Stimulated activated CD8-positive, alpha-beta memory T cell treated with anti-CD3 and anti-CD28 coated beads, Interleukin-7, amount 100 ng/mL, for 1 hour (primary cell): ENCODE measurements at places on chromosomes 7 and 10.

GRCh38 chr10:3477683-3478082 is 305.1 kb upstream of the PITRM1 start:
- DNase-seq, result no peak

DNA sequence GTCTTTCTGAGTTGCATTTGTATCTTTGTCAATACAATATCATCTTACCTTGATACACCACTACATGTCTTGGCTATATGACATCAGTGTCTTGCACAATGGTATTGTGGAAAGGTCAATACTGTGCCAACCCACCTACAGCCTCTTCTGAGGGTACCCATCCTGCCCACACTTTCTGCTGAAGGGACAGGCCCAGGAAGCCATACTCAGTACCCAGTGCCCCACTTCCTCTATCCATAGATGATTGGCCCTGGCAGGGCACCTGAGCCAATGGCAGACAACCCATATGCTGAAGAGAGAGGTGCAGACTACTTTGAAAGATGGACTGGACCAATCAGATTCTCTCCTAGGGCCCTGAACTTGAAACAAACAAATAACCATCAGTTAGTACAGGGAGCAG is 152.0 kb upstream of the ADO start:
- no peak for DNase-seq

- DNase-seq, result no peak
Observed at GRCh38 chr10:69270990-69271389, 7.3 kb upstream of the HK1 start.

DNA sequence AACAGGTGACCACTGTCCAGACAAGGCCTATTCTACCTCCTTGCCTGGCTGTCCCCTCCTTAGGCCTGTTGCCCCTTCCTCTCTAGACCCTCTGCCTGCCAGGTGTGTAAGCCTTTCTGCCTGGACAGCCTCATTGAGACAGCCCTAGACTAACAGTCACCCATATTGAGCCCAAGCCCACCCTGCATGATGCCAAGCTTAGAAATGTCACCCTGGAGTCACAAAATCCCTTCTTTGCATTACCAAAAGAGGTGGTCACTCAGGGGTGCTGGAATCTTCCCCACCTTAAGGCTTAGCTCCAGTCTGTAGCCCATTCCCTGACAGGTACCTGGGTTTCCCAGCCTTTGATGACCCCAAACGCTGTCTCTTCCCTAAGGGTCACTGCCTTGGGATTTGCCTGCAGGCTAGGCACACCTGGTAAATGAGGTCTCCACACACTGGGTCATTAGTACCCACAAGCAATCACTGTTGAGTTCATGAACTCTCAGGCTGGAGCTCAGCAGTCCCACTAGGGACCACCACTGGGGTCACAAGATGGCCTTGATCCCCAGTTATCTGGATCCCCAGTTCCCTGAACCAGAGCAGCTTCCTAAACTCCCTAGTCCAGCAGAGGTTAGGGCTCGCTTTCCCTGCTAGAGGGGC is 54.9 kb upstream of the CAMK2B start:
- no peak for DNase-seq

- no peak for DNase-seq
Observed at GRCh38 chr7:150965273-150965830, 12.8 kb downstream of the KCNH2 start.

GRCh38 chr7:111012799-111013675 is 77.9 kb upstream of the LRRN3 start:
- no peak for DNase-seq

- DNase-seq, result no peak
Observed at GRCh38 chr7:139687980-139688632, 89.7 kb downstream of the HIPK2 start.

DNA sequence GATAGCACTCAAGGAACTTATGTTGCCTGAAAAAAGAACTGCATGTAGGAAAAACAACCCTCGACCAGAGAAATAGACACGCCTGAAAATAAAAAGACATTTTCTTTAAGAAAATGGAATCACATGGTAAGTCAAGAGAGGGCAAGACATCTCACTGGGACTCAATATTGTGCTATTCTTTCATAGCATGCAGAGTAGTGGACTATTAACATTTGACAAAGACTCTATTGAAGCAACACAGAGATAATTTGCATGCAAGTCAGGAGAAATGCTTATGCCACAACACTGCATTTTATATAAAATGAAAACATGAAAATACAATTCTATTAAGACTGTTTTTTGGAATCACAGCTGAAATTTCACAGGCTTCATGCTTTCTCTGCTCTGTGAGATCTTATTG is 77.9 kb upstream of the RHOBTB1 start:
- DNase-seq, result no peak

- no peak for DNase-seq
Observed at GRCh38 chr7:77690289-77690688, 6.0 kb upstream of the RSBN1L start.

DNA sequence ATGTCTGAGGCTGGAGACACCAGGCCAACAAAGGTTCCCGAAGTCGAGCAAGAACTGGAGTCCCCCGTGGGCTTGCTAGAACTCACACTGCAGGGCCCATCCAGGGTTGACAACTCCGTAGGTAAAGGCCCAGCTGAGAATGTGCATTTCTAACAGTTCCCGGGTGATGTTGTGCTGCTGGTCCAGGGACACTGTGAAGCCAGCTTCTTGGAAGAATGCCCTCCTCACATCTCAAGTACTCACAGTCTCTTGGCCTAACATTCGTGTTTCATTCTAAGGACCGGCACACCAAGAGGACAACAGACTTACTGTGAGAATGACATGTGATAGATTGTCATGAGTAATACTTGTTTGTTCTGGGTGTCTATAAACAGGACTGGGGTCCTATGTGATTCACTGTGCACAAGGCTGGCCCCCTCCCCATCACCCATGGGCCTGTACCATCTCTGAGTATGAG is 682.3 kb upstream of the IGFBP3 start:
- no peak for DNase-seq

- no peak for DNase-seq
Observed at GRCh38 chr7:157010588-157011332, at the start of gene MNX1. MNX1 (minus strand) TSS chr7:157010663; CDS start chr7:157010350, 313 bp downstream.

- DNase-seq, result no peak
Observed at GRCh38 chr7:120334475-120334874, 61.5 kb downstream of the KCND2 start.

DNA sequence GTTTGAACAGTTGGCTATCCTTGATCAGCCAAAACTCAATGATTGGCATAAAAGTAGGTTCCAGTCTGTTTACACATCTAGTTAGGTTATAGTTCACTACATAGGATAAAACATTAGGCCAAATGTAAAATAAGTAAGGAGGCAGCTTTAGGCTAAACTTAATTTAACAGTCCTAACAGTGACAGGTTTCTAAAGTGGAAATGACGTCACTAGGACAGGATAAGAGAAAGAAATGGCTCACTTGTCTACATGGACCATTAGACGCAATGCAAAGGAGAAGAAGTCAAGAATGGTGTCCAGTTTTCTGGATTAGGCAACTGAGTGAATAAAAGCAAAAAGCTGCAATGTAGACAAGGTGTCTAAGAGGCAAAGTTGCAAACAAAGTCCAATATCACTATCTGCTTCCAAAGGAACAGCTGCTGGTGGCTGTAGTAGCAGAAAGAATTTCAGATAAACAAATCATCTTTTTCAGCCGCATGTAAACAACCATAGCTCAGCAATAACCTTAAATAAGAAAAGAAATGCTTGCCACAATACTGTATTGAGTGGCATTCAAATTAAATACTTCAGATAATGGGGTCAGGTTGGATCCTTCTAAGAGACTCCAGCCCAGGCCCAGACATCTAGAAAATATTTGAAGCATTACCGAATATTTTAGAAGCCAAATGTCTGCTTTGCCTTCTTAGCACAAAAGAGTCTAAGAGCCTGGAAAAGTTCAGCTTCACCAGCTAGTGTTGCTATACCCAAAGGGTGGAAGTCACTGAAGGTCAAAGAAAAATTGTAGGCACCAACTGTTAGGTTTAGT is 154.2 kb downstream of the NEBL start:
- DNase-seq, result no peak

- no peak for DNase-seq
Observed at GRCh38 chr10:124652701-124653100, 91.5 kb downstream of the FAM53B start.

DNA sequence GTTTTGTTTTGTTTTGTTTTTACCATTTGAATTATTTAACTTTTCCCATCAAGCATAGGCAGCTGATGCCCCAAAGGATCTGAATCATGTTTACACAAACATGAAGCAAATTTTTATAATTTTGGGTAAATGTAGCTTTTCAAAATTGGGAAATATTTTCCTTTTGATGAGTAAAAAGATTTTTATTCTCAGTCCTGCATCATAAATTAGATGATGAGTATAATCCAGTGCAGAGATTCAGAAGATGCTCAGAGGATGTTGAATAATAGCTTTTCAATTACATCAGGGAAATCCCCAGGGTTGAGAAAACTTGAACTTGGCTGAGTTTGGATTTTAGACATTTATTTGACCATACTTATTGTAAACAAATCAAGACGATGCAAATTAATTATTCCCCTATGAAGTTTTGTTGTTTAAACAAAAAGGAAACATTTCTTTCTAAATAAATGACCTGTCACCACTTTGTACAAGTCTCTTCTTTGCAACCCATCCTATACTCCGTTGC is 121.7 kb downstream of the FAM204A start:
- DNase-seq, result no peak

DNA sequence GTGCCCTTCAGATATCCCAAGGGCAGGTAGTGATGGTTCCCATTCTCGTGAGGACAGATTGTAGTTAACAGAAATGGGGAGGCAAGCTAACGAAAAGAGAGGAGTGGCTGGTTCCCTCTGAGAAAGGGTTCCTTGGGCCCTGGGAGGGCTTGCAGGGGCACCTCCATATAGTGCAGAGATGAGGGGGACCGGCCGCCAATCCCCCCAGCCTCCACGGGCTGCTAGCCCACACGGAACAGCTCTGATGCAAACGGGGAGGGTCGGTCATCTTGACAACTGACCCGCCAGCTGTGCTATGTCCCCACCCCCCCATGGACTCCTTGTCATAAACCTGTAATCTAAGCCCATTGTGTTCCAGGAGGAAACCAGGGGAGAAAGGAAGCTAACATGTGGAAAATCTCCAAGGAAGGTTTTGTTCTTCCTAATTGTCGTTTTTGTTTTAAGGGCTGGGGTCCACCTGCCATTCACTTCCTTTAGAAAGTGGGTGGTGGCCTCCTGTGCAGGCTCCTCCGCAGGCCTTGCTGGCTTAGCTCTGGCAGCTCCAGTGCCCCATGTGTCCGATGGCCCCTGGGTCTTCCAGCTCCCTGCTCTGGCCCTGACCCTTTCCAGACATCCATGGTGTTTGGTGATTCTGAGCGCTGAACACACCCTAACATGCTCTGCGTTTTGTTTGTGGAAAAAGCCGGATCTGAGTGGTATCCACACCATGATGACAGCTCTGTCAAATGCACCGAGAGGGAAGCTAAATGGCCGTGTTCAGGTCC is 15.9 kb downstream of the ADCY1 start:
- DNase-seq, result no peak

- DNase-seq, result no peak
Observed at GRCh38 chr7:159317294-159317693, 172.6 kb upstream of the VIPR2 start.

DNA sequence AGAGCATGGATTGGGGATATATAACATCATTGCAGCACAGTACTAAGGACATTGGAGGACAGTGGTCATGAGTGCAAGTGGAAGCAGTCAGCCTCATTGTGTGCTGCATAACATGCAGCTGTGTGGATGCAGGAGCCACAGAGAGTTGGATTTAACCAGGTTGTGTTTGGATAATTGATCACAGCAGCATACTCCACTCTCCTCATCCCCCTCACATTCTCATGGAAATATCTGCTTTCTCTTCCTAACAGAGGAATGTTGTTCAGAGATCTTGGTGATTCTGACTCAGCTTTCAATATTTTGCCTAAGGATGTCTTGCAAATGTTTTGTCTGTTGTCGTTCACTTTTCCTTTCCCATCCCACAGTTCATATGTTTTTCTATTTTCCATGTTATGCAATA is 31.8 kb upstream of the LSM8 start:
- DNase-seq, result no peak

GRCh38 chr10:3399756-3400155 is 227.2 kb upstream of the PITRM1 start:
- DNase-seq, result no peak

DNA sequence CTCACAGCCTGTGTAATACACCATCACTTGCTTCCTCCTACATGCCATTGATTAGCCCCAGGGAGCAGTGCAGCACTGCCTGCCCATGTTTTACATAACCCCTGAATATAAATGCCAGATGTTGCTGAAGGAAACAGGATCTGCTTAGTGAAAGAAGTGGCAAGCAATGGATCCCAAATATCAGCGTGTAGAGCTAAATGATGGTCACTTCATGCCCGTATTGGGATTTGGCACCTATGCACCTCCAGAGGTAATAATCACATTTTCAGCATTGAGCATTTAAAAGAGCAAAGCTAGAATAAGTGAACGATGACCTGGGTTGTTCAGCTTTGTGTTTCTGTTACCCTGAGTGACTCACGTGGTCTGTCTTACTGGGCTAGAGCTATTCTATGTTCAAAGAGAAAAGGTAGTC is at the start of gene AKR1C4:
Gene AKR1C4, plus strand, starts transcription at position 136 of the 412 bp plus-strand sequence. Its CDS starts 31 bp downstream, at position 167.
- no peak for DNase-seq

GRCh38 chr7:158863611-158864506 is 7.5 kb downstream of the DYNC2I1 start:
- no peak for DNase-seq

GRCh38 chr7:110308791-110309190 is 782.1 kb upstream of the LRRN3 start:
- DNase-seq, result no peak

DNA sequence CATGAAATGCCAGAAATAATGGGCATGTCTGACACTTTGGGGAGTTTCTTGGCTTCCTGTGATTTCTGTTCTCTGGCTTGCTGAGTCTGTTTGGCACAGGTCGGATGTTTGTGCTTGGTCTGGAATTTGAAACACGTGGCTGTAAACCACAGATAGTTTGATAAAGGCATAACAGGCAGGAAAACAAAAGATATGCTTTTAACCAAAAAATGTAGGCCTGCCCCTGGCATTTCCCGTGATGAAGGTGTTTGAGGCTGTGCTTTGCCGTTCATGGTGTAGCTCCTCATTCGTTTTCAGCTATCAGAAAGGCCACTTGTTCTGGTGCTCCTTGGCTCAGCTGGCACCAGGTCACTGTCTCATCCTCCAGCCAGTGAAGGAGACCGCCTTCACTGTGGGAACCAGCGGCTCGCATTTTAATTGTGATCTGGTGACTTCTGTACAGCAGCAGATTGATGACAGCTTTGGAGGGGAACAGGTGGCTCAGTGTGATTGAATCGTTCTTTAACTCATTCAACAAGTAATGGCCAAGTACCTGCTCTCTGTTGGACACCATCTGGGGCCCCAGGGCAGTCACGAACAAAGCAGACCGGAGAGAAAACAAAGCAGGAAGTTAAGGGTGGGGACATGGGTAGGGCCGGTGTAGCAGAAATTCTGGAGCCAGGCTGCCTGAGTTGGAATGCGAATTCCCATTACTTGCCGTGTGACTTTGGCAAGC is 111.5 kb downstream of the CCNY start:
- no peak for DNase-seq

DNA sequence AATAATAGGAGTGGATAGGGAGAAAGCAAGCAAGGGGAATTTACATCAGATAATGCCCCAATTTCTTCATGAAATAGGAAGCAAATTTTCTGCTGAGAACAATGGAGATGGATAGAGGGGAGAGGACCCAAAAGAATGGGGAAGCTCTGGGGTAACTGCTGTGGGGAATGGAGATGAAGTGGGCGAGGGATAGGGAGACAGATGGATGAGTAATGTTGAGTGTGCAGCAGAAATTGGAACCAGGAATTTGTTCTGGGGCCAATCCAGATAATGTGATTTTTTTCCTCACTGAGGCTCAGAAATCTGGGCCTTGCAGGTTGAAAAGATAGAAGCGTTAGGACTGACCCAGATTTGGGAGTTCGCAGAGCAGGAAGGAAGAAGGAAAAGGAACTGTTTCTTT is 24.5 kb upstream of the MRC1 start:
- DNase-seq, result no peak
